Aortic smooth muscle cell (primary cell): ENCODE measurements at places on chromosomes 11 and 22. TPM values are rescaled to one million over a fixed set of nuclear protein-coding genes. Genes with fewer than 3 reads are reported as not detected.

The UBQLNL gene
- total RNA-seq = 0.12 and 0.13 TPM in 2 replicates

The ZNF280A gene
- not detected in 2 replicates for total RNA-seq

The ARHGAP32 gene
- total RNA-seq = 5.4 and 5.5 TPM in 2 replicates

The CHRNA10 gene
- 0.31 and 0.66 TPM in 2 replicates for total RNA-seq
